Putamen (tissue), 1 donor: ENCODE measurements at places on chromosomes 16 and 17.

DNA sequence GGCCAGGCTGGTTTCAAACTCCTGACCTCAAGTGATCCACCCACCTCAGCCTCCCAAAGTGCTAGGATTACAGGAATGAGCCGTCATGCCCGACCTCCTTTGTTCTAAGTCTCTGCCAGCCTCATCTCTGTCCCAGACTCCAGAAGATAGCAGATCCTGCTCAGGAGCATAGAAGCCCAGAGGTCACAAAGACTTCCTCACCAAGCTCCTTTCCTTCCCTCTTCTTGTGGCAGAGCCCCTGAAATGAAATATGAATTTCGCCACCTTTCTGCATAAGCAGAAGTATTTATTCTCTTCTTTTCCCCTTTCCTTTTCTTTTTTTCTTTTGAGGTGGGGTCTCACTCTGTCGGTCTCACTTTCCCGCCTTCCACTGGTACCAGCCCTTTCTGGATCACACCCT is 11.5 kb upstream of the PIPOX start:
- no peak for DNase-seq

DNA sequence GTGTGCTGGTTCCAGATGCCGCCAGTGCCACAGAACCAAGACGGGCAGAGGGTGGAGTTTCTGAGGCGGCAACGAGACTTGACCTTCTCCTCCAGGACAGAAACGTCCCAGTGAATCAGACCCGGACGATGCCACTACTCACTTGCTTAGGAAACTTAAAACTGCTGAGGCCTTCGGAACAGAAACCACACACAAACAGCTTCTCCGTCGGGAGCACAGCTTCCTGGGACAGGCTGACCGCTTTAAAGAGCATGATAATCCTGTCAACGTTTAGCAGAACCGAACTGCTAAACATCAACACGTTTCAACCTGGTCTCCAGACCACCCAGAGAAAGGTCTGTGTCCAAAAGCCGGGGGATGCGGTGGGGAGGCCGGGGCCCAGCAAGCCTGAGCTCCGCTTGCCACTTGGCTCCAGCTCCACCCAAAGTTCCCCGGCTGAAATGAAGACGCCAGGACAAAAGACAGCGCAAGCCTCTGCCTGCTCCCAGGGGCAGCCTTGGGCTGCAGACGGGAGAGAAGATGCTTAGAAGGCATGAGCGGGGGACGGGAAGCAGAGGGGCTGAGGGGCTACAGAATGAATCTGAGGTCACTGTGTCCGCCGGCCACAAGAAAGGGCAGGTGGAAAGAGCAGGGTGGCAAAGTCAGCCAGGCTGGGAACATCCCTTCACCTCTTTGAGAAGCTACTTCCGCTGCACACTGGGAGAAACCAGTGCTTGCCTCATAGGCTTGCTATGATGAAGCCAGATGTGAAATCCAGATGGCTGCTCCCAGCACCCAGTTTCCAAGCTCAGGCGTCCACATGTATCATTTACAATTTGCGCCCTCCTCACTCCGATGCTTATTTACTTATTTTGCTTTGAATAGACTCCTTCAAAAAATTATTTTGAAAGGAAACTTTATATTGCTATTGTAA is 69.0 kb downstream of the MRM3 start:
- DNase-seq, result no peak

DNA sequence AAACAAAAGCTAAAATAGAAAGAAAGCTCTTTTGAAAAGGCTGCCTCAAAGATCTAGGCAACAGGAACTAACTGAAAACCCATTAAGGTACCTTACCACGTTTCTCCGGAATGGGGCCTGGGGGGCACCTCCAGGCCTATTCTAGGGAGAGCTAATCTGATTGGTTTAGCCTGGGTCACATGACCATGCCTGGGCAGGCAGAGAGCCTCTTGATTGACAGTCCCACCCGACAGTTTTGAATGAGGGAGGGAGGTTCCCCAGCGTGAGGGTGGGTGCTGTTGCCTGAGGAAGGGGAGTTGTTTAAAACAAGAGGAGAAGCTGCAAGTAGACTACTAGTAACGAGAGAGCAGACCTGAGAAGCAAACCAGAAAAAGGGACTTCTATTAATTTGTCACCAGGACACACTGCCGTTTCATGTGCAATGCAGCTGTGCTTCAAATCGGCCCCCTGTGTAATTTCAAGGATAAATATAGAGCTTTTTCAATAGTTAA is 143.4 kb upstream of the HS3ST2 start:
- DNase-seq, result no peak

DNA sequence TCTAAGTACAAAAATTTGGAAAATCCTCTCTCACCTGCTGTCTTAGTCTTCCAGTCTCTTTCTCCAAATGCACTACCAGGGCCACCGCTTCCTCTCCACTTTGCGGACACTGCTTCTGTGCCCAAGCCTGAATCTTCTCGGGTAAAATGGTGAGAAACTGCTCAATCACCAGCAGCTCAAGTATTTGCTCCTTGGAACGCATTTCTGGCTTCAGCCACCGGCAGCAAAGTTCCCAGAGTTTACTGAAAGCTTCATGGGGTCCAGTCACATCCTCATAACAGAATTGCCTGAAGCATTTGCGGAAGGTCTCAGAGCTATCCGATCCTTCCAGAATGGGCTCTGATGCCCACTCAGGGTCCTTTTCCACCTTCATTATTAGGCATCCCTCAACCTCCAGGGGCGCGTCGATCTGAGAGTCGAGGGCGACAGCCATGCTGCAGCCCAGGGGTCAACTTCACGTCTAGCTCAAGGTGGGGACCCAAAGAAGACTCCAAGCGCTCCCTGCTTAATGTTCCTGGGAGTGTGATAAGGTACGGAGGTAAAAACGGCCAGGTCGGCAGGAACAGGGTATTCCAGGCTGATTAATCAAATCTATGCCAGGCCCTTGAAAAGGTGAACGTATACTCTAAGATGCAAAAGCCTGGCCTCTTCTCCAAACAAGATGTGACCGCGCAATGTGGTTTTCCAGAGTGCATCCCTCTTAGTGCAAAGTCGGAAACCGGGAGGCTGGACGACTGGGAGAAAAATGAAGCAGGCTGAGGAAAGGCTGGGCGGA is 763 bp downstream of the ZKSCAN2 start:
- no peak for DNase-seq

DNA sequence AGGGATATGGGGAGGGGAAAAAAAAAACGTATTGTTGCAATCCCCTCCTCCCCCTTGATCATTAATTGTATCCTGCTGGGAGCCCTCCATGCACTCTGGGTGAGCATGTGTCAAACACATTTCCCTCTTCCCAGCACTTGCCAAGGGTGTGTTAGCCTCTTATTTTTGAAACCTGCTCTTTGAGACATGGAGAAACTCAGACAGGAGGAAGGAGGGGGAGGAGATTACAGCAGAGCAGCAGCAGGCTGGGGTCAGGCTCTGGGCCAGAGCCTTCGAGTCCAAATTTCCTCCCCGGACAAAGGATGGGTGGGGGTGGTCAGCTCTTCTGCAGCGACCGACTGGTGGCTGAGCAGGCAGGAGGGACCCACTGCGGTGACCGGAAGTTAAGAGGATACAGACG is 64.7 kb downstream of the SOX9 start:
- no peak for DNase-seq

- peak; percentile 34 for DNase-seq
Observed at GRCh38 chr16:1223355-1224214, 1.5 kb downstream of the TPSG1 start.

GRCh38 chr17:7183433-7184090 is 4.4 kb upstream of the ASGR1 start:
- no peak for DNase-seq

DNA sequence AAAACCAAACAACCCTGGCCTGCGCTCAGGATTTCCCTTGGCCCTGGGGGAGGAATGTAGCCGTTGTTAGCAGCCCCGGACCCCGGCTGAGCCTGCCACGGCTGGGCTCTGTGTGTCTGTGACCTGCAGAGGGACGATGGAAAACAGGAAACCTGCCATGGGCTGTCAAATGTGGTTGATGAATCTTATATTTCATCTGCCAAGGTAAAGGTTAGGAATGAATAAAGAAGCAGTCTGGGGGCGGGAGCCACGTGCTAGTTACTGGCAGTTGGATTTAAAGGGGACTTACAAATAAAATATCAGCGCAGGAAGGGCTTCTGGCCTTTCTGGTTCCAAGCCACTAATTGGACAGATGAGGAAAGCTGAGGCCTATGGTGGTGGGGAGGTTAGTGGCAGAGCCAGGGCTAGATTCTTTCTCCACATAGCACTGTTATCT is at the start of gene KRT23:
TSS of gene KRT23 (minus strand) at position 263 of the 436 bp plus-strand sequence. CDS start 1,043 bp downstream, outside the sequence.
- no peak for DNase-seq

- DNase-seq, result no peak
Observed at GRCh38 chr17:48426761-48427500, 3.1 kb downstream of the SKAP1 start.

GRCh38 chr17:58371300-58371950 is 19.4 kb upstream of the SUPT4H1 start:
- no peak for DNase-seq

DNA sequence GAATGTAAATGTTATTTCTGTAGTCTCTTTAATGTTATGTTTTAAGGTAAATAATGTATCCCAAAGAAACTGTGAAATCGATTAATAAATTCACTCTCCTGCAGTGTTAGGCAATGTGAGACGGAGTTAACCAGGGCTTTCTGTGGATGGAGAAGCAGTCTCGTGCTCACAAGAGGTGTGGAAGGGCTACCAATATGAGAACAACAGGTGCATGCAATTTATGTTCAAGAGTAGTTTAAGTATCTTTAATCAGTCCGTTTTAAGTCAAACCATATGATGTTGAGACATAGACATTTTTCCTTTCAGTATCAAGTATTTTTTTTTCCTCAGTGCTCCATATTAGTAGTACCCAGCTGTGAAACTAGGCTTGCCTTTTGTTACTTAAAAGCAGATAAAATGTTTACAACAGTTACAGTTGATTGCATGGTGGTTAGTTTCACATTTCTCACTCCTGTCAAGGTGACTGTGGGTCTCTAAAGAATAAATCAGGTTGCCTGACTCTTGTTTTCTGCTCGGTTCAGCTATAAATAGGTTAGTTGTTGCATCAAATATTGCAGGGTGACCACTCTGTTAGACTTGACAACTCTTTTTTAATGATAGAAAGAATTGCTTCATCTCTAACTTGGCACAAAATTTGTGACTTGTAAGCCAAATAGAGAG is 54.4 kb downstream of the COX10 start:
- no peak for DNase-seq

DNA sequence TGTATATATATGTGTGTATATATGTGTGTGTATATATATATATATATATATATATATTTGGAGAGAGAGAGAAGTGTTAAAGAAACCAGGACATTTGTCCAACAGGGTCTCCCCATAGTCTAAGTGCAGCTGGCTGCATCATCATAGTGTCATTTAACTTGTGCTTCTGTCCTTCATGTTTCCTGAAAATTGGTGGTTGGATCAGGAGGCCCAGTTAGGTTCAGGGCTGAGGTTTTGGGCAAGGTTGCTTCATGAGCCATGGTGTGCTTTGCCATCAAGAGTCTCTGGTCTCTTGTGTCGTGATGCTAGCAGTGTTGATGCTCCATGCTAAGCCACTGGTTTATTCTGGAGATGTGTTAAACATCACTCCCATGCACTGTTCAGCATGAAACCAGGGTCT is 85.3 kb downstream of the C16orf95 start:
- no peak for DNase-seq

- DNase-seq, result peak; percentile 59
Observed at GRCh38 chr17:78645421-78646295, 68.5 kb upstream of the DNAH17 start.

GRCh38 chr17:28702026-28702751 is 9.5 kb downstream of the PROCA1 start:
- DNase-seq, result peak; percentile 73

DNA sequence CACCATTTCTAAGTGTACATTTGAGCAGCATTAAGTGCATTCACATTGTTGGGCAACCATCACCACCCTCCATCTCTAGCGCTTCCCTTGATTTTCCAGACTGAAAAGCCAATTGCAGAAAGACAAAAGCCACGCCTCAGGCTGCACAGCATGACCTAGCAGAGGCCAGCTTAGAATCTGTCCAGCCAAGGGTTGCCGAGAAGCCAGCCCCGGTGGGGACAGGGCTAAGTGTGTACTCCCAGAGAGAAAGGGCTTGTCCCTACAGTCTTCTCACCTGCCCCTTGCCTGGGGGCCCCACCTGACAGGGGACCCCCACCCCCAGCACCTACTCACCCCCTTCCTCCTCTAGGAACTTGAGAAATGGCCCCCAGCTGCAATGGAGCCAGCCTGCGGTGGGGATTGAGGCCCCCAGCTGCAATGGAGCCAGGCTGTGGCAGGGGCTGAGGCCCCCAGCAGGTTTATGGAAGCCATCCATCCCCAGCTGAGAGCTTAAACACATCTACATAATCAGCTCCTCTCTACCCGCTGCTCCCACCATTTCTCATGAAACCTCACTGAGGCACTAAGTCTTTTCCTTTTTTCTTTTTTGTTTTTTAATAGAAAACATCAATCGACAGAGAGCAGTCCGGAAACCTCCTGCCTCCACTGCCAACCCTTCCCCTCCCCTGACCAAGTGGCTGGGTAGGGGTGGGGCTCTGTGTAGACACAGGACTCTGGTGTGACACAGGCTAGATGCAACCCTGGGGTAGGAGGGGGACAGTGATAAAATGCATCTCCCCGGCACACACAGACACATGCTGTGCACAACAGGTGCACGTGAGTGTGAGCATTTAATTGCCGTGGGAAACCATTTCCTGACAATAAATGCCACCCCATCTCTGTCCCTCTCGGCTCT is 77.9 kb downstream of the CCT6B start:
- no peak for DNase-seq
